ENCODE measurements at places on chromosomes 13 and 19.

- no peak for DNase-seq
Measured at GRCh38 chr13:59416561-59416960, 747.2 kb downstream of the DIAPH3 start.

DNA sequence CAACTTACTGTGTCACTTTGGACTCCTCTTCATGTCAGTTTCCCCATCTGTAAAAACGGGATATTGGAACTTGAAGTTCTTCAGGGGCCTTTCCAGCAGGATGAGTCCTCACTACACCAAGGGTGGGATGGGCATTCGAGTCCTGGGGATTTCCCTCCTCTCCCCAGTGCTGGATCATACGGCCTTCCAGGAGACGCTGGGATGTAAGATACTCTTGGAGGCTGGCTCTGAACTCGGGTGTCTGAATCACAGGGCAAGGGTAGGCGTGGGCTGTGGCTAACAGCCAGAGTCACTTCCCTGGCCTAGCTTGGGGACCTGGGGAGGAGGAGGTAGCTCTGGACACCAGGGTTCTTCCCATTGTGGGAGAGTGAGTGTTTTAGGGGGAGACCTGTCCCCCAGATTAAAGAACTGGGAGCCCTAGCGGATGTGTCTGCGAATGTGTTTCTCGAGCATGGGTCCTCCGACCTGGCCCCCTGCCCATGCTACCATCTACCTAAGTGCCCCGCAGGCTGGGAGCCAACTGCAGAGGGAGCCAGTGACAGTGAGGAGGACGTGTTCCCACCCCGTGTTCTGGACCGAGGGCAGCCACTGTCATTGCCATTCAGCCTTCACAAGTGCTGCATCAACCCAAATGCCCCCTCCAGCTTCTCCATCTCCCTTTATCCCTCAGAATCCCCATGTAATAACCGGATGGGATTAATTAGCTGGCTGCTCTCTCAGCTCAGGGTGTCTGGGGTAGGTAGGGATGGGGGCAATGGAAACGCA lies 2.4 kb upstream of the CYTH2 start:
- no peak for DNase-seq

DNA sequence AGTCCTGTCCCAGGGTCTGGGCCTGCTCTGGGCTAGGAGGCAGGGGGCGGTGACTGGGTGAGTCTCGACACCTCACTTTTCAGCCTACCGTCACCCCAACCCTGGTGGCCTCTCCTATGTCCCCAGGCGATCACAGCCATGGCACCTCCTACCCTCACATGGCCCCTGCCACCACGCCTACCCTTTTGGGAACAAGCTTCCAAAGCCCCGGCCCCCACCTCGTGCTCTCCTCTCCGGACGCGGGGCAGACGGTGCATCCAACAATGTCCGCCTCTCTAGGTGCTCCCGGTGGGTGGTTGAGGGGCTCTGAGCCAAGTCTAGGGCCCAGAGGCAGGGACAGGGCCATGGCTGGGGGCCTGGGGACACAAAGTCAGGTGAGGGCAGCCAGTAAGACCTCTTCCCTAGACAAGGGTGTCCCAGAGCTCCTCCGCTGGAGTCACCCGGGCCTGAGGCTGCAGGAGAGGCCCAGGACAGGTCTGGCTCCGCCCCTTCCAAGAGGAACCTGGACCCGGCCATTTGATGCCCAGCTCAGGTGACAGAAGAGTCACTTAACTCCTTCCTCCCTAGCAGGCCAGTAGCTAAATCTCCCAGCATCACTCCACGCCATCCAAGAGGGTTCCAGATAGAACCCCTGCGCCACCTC lies at the start of gene SYNE4:
Gene SYNE4, minus strand, starts transcription at position 478 of the 643 bp plus-strand sequence. Its CDS starts 132 bp downstream, at position 346.
- no peak for DNase-seq

DNA sequence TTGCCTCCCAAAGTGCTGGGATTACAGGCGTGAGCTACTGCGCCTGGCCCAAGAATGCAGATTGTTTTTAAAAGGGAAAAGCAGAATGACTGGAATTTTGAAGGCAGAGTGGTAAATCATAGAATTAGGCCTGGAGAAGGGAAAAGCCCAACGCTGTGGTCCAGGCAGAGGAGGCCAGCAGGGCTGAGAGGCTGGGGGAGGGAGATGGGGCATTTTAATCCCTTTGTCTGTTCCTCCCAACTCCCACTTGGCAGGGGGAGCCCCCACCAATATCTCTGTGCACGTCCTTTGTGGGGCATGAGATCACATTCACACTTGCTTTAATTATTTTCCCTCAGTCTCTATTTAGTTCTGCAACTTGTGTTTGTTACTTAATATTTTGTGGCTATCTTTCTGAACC lies 54.4 kb upstream of the RANBP3 start:
- DNase-seq: no peak

GRCh38 chr19:12465211-12465610 lies 19.4 kb downstream of the ZNF709 start:
- DNase-seq: no peak

DNA sequence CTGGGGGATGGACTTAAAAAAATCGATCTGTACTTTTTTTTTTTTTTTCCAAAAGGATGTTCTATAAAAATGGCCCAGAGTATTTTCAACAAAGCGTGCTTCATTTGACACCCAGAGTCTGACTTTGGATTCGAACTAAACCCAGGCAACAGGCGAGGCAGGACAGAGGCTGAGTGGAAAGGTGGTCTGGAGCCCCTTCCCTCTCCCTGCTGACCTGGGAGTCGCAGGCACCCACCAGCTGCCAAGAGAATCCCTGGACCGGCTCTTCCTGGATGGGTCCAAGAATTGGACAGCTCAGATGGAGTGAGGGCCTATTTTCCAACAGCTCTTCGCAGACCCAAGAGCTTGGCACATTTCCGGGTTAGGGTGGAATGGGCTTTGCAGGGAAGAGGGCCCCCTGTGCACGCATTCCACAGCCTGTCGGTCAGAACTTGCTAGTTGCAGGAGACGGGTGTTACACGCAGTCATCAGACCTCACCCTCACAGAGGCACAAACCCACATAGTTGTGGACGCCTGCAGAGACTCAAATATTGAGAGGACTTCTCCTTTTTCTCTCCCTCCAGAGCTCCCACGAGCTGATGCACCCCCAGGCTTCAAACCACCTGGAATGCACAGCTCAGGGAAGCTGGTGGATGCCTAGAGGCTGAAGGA lies 15.2 kb downstream of the KCTD15 start:
- no peak for DNase-seq

DNA sequence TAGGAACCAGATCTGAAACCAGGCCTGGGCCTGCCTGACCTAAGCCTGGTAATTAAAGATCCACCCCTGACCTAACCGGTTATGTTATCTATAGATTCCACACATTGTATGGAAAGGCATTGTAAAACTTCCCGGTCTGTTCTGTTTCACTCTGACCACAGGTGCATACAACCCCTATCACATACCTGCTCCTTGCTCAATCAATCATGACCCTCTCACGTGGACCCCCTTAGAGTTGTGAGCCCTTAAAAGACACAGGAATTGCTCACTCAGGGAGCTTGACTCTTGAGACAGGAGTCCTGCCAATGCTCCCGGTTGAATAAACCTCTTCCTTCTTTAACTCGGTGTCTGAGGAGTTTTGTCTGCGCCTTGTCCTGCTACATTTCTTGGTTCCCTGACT lies 27.3 kb upstream of the ZNF562 start:
- no peak for DNase-seq

- DNase-seq: no peak
Measured at GRCh38 chr19:49863254-49863934, 4.0 kb downstream of the PNKP start.

DNA sequence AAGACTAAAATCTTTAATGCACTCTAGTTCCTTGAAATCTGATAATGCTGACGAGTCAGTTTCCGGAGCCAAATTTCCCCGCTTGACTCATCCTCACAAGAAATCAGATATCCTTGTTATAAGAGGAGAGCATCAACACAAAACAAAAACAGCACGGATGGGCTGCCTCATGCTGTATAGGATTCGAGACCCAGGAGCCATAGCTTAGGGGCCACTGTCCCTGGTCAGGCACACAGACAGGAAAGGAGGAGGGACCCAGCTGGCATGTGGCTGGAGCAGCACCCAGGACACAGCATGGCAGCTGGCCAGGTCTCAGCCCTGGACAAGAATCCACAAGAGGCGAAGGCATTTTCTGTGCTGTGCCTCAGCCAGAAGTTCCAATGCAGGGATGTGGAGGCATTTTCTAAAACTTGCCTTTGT lies 110.2 kb upstream of the SPATA13 start:
- DNase-seq: no peak

DNA sequence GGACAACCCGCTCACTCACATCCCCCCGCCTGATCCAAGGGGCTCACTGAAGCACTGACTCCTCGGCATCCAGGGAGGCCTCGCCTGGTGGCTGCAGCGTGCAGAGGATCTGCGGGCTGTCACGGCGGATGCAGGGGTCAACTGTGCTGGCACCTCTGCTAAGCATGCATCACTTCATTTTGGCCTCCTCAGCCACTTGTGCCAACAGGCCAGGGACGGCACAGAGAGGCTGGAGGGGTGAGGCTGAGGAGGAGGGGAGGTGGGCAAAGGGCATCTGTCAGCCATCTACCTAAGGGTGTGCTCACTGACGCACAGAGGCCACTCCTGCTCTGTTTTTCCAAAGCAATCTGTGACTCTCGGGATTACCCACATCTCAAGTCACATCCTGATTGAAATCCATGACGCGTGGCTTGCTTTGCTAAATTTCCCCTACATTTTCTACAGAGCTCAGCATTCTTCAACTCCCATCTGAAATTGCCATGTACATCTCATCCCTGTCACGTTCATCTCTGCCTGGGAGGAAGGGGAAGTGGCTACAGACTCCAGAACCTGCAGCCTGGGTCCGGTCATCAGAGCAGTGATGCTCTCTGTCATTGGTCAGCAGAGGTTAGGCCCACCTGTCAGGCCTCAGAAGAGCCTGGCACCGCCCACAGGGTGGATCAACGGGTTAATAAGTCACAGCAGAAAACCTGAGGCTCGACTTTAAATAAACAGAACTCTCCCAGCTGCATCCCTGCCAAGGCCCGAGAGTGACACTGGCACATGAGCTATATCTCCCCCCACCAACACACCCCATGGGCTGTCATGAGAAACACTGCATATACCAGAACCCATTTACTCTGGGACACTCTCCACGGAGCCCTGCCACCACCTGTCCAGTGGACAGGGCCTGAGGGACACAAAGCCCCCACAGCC lies 17.6 kb downstream of the ELL start:
- no peak for DNase-seq

DNA sequence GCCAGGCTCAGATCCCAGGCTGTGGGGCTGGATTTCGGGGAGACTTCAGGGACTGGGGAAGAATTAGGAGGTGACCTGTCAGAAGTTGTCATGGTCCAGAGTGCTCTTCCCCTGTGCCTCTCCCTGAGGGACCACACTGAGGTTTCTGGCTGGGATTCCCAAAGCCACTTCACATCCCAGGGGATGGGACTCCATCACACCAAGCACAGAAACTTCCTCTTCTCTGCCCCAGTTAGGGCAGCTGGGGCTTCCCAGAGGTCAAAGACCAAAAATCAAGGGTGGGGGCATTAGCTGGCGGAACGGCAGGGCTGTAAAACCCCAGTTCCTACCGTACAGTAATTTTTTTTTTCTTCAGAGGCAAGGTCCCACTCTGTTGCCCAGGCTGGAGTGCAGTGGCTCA lies 7.4 kb downstream of the FCER2 start:
- no peak for DNase-seq

DNA sequence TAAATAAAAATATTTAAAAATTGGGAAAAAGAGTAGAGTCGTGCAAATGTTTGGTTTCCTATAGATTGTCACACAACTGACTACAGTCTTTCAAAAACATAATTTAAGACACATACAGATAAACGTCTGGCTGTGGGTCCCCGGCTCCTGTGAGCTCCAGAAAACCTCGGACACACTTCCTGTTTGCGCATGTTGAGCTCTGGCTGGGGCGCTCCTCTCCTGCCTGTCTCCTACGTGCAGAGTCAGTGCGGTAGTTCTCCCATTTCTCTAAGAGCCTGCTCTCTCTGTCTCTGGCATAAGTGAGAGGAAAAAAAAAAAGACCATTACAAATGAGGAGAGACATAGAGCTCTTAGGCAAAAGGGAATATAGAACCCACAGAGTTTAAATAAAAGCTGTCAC lies 128.2 kb upstream of the OBI1 start:
- no peak for DNase-seq

- no peak for DNase-seq
Measured at GRCh38 chr13:59531571-59532091, 632.1 kb downstream of the DIAPH3 start.

DNA sequence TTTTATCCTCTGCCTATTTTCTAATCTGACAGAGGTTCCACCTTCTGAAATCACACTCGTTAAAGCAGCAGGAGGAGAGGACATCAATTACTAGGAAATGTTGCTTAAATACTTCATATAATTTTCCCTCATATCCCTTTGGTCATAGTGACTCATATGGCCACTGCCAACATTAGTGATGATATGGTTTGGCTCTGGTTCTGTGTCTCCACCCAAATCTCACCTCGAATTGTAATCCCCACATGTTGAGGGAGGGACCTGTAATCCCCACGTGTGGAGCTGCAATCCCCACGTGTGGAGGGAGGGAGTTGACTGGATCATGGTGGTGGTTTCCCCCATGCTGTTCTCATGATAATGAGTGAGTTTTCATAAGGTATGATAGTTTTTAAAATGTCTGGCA lies 618.4 kb upstream of the SLITRK5 start:
- DNase-seq: no peak

All from activated CD4-positive, alpha-beta T cell treated with anti-CD3 and anti-CD28 coated beads, Interleukin-2, amount 50 U/mL, for 48 hours (primary cell).